ENCODE measurements at places on chromosomes 7 and 10. TPM values are rescaled to one million over a fixed set of nuclear protein-coding genes. Genes with fewer than 3 reads are reported as not detected.

Gene EPC1
- total RNA-seq: 57.9 TPM

Gene CCL26
- total RNA-seq: 0.69 TPM

Gene CLEC2L
- 0.99 TPM for total RNA-seq

Gene ZNF679
- not detected for total RNA-seq

Gene HTR7
- total RNA-seq: 0.30 TPM

Gene LRRD1
- total RNA-seq: 0.30 TPM

Gene TCAF2
- total RNA-seq: 1.2 TPM

Gene EBF3
- total RNA-seq: 19.5 TPM

Gene GLRX3
- total RNA-seq: 38.0 TPM

Gene FAM25G
- 1.8 TPM for total RNA-seq

Data from skin of body (tissue), 3 donors.